Activated naive CD4-positive, alpha-beta T cell treated with Interleukin-2 at 50 U/mL for 16 hours (primary cell): ENCODE measurements at places on chromosomes 16 and 17.

- DNase-seq: peak; percentile 78
These were observed at the start of gene LAT for GRCh38 chr16:28984619-28985135. Gene LAT (plus strand): TSS chr16:28985052. CDS start chr16:28985418, 366 bp downstream.

DNA sequence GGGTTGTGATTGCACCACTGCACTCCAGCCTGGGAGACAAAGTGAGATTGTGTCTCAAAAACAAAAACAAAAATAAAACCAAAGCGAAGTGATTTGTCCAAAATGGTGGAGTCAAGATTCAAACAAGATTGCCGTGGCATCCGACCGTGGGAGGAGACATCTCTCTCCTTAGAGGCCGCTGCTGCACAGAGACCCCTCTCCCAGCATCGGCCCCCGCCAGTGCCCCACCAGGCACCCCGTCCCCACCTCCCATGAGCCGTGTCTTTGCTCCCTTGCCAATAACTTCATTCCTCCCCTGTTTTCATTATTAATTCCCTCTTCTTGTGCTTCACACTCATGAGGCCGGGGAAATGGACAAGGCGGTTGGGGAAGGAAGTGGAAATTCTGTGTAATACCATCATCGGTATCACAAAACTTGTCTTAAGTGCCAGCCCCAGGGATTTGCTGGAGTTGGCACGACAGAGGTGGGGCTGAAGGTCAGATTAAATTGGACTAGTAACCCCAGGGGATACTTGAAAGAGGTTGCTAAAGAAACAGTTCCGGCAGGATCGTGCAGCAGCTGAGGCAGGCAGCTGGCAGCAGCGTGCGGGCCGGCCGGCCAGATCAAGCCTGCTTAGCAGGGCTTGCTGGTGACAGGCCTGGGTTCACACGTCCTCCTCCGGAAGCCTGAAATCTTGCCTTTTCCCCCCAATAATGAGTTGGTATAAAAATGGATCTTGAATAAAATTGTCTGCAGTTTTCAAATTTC is 66.8 kb downstream of the RTN4RL1 start:
- no peak for DNase-seq

DNA sequence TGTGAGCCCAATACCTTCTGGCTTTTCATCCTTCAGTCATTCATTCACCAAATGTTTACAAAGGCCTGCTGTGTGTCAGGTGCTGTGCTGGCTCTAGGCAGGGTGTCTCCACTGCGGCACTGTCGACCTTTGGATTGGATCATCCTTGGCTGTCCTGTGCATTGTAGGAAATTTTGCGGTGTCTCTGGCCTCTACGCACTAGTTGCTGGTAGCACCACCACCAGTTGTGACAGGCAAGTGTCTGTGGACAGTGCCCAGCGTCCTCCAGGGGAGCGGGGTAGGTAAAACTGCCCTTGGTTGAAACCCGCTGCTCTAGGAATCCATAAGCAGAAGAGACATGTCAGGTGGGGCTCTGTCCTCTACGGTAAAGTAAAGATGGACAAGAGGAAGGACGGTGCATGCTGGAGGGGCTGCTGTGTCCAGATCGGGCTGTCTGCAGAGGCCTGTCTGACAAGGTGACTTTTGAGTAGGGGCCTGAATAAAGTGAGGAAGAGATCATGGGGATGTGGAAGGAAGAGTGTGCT is 123.7 kb downstream of the SNX29 start:
- DNase-seq: no peak

- DNase-seq: no peak
These were observed 534 bp downstream of the ARL2BP start for GRCh38 chr16:57245472-57246113.

DNA sequence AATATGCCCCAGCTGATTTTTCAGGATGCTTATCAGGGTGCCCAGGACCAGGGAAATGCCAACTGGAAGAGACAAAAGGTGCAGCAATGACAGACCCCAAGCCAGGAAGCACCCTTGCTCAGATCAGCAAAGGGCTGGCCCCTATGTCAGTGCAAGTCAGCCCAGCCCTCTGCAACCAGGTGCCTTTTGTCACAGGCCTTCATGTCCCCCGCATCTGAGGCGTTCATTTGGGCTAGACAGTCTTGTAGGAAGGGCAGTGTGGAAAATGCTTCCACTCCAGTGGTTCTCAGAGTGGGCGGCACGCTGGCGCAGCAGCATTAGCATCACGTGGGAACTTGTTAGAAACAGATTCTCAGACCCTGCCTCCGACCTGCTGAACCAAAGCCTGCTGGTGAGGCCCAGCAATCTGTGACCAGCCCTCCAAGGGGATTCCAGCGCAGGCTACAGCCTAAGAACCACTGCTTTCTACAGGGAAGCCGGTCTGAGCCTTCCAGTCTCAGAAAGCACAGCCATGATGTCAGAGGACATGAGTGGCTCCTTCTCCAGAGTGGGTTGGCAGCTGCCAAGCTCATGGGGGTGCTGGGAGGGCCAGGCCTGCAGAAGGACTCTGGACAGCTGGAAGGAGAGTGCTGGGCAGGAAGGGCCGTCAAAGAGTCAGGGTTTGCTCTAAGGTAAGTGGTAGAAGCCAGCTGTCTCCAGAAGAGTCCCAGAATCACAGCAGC is 13.1 kb downstream of the SLC47A2 start:
- DNase-seq: no peak

DNA sequence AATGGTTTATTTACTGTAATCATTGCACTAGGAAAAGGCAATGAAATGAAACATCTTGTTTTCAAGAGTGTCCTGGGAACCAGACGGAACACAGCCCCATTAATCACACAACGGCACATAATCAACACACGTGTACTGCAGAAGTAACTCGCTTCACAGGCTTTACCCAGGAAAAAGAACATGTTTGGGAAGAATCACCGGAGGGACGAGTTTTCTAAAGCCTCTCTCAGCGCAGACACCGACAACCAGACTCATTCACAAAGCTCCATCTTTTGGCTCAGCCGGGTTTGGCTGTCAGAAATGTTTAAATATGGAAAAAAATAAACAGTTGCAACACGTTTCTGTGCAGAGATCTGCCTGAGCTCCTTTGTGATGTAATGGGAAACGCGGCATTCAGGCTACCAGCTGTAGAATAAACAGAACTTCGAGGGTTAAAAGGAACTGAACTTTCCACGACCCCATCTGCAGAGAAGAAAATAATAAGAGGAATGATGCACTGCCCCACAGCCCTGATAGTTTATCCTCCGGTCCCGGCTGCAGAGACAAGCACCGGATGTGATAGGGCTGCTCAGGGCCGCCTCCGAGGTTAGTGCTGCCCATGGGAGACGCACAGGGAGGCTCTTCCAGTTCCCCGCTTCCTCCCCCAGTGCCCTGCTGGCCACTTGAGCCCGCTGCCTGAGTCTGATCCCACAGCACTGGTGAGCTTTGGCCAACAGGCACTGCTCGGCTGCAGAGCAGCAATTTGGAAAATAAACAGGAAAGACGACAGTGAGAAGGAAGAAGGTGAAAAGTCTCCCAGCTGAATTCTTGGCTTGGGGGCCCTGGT is 119.8 kb downstream of the HIC1 start:
- DNase-seq: no peak

DNA sequence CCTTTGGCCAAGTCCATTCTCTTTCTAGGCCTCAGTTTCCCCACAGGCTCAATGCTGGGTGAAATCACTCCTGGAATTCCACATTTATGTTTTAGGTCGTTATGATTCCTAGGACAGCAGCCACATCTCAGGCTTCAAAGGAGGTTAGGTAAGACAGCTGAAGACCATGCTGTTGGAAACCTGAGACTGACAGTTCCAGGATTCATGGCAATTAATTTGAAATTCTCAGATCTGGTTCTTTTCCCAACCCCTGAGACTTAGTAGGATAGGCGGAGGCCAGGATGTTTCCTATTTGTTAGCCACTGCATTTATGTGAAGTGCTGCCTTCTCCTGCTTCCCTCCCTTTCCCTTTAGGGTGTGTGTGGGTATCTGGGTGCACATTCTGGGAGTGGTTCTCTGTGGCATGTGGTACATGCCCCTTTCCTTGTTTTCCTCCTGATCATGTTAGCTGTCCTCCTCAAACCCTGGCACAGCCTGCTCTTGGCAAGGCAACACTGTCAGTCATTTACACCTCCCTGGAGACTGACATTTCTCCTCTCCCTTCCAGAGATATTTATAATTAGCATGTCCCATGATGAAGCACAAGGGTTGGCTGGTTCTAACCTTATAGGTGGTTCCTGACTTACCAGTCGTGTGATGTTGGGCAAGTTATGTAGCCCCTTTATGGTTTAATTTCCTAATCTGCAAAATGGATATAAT is 91.4 kb upstream of the SALL1 start:
- no peak for DNase-seq

GRCh38 chr16:78523212-78523985 is 423.9 kb downstream of the WWOX start:
- DNase-seq: no peak

- no peak for DNase-seq
These were observed 536.8 kb downstream of the NPIPA7 start for GRCh38 chr16:16915771-16916170.
